ENCODE measurements at places on chromosomes 1 and 21. TPM values are rescaled to one million over a fixed set of nuclear protein-coding genes. Genes with fewer than 3 reads are reported as not detected.
A peak's percentile ranks its signal among the peaks of the same experiment; 100 is the strongest.

DNA sequence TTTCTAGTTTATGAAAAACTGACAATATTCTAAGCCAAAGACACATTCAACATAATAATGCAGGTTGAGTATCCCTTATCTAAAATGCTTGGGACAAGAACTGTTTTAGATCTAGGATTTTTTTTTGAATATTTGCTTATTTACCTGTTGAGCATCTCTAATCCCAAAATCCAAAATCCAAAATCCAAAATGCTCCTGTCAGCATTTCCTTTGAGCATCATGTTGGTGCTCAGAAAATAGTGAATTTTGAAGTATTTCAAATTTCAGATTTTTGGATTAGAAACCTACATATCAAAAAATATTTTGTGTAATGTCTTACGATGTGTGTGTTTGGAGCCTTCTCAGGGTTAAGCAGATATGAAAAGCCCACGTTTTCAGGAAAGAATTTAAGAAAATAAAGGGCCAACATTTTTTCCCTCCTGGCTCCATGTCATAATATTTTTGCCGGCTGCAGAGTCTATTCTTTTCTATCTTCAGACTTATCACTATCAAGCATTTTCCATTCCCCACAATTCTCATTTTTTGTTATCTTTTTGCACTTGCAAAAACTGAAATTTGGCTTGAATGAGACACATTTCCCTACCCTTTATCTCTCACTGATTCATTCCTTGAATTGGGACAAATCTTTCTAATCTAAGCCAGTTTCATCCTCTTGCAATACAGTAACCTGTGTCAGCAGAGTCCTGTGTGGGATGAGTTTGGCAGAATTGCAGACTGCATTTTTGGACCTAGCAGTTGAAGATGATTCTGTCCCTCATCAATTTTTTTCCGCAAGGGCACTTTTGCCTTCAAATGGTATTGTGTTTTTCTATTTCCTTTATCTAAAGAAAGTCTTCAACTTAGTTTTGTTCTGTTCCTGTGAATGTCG is 233.9 kb downstream of the DISC1 start:
- no peak for DNase-seq

DNA sequence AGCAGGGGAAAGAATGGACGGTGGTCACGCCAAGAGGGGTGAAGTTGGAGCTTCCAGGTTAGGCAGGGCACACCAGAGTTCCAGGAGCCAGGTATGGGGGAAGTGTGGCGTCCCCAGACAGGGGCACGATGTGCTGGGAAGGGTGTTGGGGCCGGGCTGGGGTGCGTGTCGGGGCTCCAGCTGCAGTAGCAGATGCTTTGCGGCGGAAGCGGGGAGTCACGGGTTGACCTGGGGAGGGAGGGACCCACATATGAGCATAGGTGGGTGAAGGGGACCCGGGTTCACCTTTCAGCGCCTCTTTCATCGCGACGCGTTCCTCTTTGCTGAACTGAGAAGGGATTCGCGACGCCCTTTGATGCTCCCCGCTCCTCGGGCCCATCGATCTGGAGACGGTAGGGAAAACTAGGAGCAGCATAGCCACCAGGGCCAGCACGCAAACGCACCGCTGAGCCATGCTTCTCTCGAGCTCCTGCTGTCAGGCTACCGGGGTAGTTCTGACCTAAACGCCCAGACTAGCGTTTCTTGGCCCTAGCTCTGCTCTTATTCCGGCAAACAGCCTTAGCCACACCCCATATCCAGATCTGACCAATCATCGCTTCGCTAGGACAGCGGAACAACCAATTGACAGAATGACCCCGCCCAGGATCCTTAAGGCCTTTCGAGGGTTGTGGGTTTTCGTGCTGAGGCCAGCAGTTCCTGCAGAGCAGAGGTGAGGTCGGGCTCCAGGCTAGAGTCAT is at the start of gene PM20D1:
TSS of gene PM20D1 (minus strand) at position 514 of the 737 bp plus-strand sequence. CDS start at position 454, 60 bp downstream.
- DNase-seq: peak; percentile 93

Gene MMEL1
- 7.4 TPM for total RNA-seq

Gene DMBX1
- not detected for total RNA-seq

DNA sequence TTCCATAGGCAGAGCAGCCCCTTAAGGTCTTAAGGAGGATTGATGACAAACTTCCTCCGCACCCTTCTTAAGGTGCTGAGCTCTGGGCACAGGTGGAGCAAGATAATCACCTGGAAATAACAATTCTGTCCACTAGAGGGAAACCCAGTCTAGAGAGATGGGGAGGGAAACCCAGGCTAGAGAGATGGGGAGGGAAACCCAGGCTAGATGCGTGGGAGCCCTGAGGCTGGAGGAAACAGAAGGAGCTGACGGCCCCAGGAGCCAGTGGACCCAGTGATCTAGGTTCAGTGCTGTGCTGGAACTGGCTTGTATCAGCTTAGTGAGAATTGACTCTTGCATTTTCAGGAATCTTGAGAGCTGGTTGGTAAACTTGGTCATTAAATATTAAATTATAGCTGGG is 17.8 kb upstream of the MYCL start:
- no peak for DNase-seq

- DNase-seq: no peak
Measured at GRCh38 chr1:159444511-159444910, 5.0 kb downstream of the OR10J1 start.

Gene TARBP1
- total RNA-seq: 52.0 TPM

Gene CCDC17
- 17.3 TPM for total RNA-seq

Gene TDRD10
- not detected for total RNA-seq

DNA sequence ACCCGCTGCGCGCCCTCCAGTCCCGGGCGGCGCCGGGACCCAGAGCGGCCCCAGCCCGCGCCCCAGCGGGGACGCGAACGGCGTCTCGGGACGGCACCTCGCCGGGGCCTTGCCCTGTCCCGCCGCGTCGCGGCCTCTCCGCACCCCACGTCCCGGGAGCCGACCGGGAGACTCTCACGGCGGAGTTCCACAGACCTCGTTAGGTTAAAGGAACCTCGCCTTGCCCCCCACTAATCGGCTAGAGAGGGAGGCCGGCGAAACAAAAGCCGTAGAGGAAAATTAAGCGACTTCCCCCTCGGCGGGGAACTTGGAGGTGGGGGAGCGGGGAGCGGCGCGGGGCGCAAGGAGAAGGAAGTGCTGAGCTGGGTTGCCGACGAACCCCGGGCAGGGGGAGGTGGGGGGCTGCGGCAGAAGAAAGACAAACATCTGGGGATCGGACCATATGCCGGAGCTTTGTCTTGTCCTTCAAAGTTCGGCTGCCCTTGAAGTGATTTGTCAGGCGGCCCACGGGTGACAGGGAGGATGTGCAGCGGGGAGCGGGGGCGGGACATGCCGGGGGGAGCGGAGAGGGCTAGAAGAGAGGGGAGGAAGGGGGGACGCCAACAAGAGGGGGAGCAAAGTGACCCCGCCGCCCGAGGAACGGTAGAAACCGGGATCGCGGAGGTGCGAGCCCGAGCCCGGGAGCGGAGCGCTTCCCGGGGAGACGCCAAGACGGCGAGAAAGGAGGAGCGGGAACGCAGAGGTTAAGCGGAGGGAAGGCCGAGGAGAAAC is 120.0 kb upstream of the RRP15 start:
- DNase-seq: peak; percentile 46

GRCh38 chr1:115425442-115425841 is 87.4 kb upstream of the NGF start:
- DNase-seq: no peak

Gene KCNA3
- 2.3 TPM for total RNA-seq

DNA sequence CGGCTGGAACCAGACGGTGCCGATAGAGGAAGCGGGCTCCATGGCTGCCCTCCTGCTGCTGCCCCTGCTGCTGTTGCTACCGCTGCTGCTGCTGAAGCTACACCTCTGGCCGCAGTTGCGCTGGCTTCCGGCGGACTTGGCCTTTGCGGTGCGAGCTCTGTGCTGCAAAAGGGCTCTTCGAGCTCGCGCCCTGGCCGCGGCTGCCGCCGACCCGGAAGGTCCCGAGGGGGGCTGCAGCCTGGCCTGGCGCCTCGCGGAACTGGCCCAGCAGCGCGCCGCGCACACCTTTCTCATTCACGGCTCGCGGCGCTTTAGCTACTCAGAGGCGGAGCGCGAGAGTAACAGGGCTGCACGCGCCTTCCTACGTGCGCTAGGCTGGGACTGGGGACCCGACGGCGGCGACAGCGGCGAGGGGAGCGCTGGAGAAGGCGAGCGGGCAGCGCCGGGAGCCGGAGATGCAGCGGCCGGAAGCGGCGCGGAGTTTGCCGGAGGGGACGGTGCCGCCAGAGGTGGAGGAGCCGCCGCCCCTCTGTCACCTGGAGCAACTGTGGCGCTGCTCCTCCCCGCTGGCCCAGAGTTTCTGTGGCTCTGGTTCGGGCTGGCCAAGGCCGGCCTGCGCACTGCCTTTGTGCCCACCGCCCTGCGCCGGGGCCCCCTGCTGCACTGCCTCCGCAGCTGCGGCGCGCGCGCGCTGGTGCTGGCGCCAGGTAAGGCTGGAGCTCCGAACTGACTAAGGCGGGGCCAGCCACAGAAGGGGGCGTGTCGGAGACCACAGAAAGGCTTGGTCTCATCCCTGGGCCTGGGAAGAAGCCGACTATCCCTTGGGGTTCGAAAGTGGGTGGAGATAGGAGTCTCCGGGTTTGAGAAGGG is 486 bp downstream of the SLC27A3 start:
- peak; percentile 89 for DNase-seq

DNA sequence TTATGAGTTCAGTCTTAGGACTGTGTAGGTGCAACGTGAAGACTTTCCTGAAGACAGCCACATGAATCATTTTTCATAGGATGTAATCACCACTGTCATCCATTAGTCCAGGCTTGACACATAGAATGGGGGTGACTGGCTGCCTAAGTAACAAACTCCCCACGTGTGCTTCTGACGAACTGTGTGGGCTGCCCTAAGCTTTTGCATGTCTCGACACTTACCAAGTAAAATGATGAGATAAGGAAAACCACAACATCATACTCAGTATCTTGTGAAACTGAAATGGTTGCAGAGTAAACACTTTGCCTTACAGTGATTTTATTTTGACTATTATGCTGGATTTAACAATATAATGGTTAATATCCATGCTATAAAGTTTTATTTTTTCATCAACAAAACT is 19.5 kb downstream of the ERG start:
- DNase-seq: no peak

GRCh38 chr21:14722841-14723483 is 176.8 kb upstream of the SAMSN1 start:
- no peak for DNase-seq

GRCh38 chr1:82564333-82564732 is 763.6 kb downstream of the ADGRL2 start:
- DNase-seq: no peak

Gene IFI44
- total RNA-seq: 14.7 TPM

Gene C1QB
- total RNA-seq: 107 TPM

DNA sequence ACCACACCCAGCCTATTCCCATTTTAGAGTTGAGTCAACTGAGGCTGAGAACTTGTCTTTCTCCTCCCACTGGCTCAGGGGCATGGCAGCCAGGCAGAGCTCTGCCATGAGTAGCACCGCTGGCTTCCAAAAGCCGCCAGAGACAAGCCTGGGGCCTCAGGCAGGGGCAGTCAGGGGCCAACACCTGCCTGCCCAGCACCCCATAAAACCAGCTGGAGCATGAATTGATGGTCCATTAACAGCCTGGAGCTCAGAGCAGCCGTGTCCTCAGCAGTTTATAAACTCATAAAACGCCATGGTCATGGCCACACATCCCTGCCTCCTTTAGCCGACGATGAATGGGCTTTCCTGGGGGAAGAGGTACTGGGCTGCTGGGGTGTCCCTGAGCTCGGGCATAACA is 50.6 kb upstream of the PAX7 start:
- DNase-seq: no peak

Gene HLX
- total RNA-seq: 4.0 TPM

DNA sequence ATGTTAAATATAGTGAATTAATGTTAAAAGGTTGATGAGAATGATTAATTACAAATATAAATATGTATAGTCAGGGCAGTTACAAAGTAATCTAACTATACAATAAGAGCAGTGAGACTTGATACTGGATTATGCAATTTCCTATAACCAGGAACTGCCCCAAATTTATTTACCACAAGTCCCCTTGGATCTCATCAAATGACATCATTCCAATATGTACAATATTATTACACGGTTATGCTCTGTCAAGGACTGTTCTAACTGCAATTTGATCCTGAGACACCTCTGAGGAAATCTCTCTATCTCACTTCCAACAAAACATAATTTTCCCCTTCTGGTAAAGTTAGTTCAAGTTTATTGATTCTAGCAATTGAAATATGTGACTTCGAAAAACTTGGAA is 917.6 kb downstream of the NCAM2 start:
- DNase-seq: no peak

DNA sequence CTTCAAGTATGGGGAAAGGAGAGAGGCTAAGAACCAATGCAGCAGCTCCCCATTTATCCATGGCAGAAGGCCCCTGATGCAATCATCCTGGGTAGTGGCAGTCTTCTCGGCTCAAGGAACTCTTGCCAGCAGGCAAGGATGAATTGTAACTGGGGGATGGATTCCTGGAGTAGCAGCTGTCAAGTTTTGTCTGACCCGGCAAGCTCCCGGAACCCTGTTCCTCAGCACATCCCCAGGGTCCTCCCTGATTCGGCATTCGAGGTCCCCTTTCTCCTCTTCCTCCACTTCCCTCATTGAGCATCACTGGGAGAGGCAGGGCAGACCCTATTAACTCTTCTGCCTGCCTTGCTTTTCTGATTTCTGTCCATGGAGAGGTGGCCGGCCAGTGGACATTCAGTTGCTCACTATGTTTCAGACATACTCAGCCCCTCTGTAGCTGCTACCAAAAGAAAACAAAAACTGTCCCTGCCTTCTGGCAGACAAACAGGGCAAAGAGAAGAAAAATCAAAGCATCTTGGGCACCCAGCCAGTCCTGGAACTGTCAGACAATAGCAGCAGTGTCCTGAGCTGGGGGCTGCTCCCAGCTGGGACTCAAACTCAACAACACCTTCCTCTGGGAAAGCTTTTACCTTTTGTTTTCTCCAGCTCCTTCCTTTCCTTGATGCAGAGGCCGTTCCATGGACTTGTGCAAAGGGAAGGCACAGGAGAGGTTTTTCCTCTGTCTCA is 5.6 kb upstream of the PTCH2 start:
- no peak for DNase-seq

DNA sequence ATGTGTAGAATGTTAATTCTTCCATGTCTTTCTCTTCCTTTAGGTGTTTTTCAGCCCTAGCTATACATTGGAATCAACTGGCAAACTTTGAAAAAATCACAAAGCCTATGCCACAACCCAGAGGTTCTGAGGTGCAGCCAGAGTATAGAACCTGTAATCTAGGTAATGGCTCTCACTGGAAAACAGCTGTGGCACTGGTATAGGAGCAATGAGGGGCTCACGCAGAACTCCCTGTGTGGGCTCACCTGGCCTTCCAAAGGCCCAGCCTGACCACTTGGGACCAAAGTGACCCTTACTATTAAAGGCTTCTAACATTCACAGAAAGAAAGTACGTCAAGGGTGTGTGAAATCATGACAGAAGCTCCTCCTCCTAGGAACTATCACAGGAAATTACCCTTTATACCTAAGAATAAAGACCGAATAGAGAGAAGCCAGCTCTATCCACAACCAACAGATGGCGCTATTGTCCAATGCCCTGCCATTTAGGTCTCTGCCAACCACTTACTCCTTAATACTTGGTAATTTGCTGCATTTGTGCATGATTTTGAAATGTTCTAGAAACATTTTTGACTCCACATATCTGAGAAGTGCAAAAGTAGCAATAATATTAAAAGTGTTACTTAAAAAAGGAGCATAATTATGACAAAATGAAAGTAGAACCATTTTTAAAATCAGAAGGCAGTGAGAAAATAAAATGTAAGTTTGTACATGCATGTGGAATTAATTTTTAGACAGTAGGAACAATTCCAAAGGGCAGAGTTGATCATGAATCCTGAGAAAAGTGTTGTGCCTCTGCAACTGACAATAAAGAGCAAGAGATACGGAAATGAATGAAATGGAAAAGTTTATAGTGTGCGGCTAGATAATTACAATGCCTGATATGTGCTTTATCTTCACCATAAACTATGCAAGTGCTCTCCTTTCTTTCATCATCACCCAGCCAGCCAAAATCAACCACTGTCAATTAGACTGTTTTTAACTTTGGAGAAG is 93.1 kb upstream of the HAO2 start:
- peak; percentile 61 for DNase-seq
